ENCODE measurements at places on chromosomes 1 and 21. TPM values are rescaled to one million over a fixed set of nuclear protein-coding genes. Genes with fewer than 3 reads are reported as not detected.

Gene HMCN1
- 22.7 TPM for total RNA-seq

- no peak for DNase-seq
These were observed 51.9 kb downstream of the KIAA1614 start for GRCh38 chr1:180964595-180964994.

DNA sequence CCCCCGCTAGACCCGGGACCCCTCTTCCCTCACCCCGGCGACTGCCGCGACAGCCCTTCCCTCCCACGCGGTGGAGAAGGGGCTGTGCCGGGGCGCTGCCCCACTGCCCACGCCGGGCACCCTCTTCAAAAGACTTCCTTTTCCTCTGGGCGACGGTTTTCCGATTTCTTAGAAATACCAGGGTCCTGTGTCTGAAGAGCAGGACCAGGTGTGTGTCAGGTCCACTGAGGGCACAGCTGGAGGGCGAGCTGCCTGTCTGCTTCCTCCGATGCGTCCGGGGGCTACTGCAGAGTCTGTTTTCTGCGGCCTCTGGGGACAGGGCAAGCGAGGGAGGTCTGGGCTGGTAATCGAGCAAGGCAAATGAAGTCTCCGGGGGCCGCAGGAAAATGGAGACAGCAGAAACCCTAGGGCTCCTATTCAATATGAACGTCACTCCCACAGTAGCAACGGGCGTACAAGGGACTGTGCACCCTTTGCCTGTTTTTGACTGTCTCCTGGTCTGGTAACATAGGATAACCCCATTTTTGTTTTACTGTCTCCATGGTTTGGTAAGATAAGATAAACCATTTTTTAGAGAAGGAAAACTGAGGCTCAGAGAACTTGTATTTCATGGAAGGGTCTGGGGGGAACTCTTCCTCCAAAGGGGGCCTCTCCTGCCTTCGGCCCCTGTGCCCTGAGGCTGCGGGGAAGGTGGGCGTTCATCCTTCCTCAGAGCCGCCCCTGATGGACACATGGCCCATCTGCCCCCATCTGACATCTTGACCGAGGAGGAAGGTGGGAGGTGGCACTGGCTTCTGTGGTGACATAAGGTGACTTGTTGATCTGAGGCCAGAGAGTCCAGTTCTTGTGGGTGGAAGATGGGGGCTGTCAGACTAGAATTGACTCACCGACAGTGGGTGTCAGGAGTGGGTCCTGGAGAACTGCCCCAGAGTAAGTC lies 970 bp downstream of the TNFRSF1B start:
- no peak for DNase-seq

Gene UTS2
- not detected for total RNA-seq

GRCh38 chr1:65363484-65363883 lies 54.1 kb downstream of the DNAJC6 start:
- no peak for DNase-seq

DNA sequence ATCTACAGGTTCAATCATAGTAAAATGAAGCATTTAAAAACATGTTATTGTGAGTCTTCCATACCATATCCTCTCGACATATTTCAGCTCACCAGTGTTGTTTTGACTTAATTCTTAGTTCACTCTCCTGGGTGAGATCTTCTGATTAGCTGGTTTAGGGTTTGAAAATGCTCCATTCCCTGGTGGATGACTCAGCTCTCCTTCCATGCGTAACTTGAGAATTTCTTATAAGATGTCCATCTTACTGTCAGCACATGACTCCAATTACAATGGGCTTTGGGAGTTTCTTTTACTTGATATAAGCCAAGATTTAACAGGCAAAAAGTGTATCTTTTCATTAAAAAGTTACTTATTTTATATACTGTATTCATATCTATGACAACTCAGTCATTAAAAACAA lies 476.5 kb downstream of the BRINP3 start:
- DNase-seq = no peak

DNA sequence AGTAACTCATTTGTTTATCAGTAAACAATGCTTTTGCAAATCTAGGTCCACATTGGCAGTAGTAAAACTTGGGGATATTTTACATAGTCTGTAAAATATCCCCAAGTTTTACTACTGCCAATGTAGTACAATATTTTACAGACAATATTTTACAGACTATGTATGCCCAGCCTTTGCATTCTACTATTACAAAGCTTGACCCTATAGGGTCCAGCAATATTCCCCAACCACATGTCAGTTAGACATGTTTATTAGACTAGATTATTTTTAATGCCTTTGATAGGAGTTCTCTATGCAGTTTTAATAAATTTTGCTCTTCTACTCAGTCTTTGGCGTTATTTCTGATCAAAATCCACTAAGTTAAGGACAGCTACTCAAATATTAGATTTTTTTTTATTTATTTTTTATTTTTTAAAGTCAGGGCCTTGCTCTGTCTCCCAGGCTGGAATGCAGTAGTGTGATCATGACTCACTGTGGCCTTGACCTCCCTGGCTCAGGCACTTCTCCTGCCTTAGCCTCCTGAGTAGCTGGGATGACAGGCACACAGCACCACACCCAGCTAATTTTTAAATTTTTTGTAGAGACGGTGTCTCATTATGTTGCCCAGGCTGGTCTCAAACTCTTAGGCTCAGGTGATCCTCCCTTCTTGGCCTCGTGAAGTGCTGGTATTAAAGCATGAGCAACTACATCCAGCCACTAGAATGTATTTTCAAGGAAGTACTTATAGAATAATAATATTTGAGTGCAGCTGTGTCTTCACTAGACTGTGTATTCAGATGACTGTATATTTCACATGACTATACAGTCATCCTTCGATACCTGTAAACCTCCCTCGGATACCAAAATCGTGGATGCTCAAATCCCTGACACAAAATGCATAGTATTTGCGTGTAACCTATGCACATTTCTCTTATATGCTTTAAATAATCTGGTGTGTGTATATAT lies 19.8 kb downstream of the MIER1 start:
- peak; percentile 84 for DNase-seq

Gene SLC25A44
- total RNA-seq = 13.3 TPM

Gene C1orf141
- not detected for total RNA-seq
